ENCODE measurements at places on chromosomes 3 and 15. TPM values are rescaled to one million over a fixed set of nuclear protein-coding genes. Genes with fewer than 3 reads are reported as not detected.

GRCh38 chr15:87433871-87434270, 822.7 kb downstream of the NTRK3 start:
- no peak for DNase-seq

DNA sequence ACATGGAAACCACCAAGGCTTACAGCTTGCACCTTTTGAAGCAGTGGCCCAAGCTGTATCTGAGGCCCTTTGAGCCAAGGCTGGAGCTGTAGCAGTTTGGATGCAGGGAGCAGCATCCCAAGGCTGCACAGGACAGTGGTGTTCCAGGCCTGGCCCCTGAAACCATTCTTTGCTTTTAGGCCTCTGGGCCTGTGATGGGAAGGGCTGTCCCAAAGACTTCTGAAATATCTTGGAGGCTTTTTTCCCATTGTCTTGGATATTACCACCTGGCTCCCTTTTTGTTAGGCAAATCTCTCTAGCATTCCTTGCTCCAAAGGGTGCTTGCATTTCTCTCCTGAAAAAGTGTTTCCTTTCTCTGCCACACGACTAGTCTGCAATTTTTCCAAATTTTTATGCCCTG, 302.8 kb upstream of the MDFIC2 start:
- DNase-seq: no peak

DNA sequence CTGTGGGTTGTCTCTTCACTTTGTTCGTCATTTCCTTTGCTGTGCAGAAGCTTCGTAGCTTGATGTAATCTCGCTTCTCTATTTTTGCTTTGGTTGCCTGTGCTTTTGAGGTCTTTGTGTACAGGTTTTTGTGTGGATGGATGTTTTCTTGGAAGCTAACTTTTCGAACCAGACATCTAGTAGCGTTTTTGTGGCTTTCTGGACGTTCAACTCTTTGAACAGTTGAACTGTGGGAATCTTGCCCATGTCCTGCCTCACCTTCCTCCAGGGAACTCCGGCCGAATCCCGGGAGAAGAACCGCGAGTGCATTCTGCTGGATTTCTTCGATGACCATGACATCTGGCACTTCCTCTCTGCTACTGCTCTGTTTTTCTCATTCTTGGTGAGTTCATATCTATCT, 70.6 kb downstream of the USF3 start:
- DNase-seq: no peak

ZNF717 gene
- 29.5 TPM for total RNA-seq

GRCh38 chr15:48930735-48931134, 33.0 kb downstream of the SHC4 start:
- no peak for DNase-seq

CCR1 gene
- 4.3 TPM for total RNA-seq

MGLL gene
- 75.1 TPM for total RNA-seq

GABRB3 gene
- 8.3 TPM for total RNA-seq

DNA sequence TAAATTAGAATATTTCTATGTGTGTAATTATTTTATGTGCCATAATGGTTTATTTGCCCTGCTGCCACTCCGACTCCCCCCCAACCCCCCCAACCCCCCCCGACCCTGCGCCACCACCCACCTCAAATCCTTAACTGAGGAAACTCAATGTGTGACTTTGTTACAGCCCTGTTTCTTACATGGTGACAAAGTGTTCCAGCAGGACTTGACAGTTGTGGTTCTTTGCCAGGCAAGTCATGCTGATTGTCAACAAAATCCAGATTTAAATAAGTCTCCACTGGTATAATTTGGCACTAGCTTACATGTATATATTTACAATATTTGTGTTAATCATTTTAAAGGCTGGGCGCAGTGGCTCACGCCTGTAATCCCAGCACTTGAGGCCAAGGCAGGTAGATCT, 7.7 kb downstream of the EBLN2 start:
- DNase-seq: no peak

All from ureter (tissue), 1 donor.